ENCODE measurements at places on chromosomes 4 and X.
A peak's percentile ranks its signal among the peaks of the same experiment; 100 is the strongest.

DNA sequence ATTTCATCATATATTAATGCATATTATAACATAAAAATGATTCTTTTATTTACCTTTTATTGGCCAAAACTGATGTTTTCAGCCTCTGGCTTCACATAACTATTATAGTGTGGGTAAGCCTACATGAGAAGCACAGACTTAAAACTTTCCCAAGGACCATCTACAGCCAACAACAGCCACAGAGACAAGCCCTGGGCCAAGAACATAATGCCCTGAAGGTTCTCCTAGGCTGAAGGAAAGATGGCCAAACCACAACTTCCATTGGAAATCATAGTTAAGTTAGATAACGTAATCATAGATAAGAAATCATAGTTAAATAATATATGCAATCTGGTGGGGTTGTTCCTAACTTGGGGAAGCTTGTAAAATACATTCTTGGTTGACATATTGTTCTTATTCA is 280.0 kb upstream of the EMCN start:
- no peak for DNase-seq

GRCh38 chrX:21725496-21725895 is 32.4 kb downstream of the SMPX start:
- no peak for DNase-seq

DNA sequence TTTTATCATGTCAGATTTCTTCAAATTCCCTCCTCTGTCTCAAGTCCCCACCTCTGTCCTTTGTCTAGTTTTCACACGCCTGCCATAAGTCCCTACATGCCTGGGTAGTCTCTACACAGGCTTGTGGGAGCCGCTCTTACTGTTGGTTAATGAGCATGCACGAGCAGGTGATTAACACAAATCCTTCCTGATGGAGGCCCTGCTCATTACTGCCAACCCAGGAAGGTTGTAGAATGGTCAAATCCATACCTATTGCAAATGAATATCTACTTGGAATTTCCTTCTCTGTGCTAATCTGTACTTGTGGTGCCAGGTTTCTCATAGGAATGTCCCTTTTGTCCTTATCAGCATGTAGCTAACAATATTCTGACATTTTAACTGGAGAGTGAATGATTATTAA is 208.4 kb upstream of the HDX start:
- no peak for DNase-seq

GRCh38 chr4:182897601-182898478 is 19.3 kb downstream of the DCTD start:
- DNase-seq = no peak

GRCh38 chr4:176036585-176037205 is 28.9 kb upstream of the WDR17 start:
- DNase-seq = no peak

DNA sequence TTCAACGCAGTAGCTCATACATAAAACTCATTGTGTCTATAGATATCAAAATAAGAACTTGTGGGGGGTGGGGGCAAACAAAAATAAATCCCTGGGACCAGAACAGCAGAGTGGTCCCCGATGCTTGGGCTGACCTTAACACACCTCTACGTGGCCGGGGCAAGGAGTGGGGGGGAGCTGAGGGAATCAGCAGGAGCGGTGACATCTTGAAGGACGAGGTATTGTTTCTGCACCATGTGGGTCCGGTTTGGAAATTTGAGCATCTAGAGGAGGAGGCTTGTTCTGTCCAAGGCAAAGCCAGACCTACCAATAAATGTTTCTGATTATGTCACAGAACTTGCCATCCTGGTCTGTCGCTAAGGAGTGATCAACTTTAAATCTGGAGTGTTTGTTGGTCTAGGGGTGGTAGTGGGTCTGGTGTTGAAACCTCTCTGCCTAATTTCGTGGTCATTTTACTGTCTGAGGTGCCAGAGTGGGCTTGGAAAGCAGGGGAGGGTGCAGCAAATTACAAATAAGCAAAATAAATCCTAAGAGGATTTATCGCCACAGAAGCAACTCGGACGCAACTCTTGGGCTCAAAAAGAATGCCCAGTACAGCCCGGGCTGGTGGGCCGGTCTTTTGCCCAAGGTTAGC is 774 bp upstream of the RAPGEF2 start:
- DNase-seq = no peak

GRCh38 chr4:5524446-5525299 is 183.7 kb downstream of the EVC2 start:
- no peak for DNase-seq

DNA sequence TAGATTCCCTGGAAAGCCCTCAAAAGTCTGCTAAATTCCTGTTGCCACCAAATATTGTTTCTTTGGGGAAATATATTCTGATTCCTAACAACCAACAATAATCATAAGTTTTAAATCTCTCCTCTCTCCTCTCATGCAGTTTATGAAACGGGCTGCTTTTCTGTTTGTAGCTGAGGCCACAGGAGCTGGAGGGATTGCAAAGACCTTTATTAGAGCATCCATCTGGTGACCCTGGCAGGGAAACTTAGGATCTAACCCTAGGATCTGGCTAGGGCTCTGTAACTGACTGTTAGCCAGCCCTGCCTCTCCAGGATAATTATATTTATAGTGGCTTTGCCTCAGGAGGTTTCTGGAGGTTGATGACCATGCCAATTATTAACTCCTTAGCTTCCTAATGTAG is 56.9 kb downstream of the SMAD1 start:
- DNase-seq = no peak

DNA sequence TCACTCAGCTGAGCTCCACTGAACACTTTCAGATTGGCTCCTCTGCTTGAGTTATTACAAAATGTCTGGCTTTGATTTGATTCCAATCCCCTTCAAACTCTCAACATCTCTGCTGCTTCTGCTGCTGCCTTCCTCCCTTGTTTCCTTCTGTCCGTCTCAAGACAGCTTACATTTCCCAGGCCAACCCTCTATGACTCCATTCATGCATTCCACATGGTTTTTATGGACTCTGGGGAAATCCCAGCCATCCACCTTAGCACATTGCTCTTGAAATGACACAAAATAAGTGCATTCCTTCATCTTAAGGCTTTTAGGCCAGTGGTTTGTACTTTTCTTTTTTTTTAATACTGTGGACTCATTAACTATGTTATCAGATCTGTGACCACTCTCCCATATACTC is 68.5 kb upstream of the TMEM164 start:
- DNase-seq = no peak

DNA sequence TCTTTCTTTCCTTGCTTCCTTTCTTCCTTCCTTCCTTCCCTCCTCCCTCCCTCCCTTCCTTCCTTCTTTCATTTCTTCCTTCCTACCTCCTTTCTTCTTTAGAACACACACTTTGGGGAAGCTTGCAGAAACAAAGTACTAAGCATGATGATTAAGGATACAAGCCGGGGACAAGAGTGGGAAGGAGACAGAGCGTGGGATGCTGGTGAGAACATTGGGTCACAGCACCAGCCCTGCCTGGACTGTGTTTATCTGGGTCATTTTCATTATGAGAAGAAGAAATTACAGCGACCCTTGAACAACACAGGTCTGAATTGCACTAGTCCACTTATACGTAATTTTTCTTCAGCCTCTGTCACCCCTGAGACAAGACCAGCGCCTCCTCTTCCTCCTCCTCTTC is 169.3 kb upstream of the TBL1X start:
- no peak for DNase-seq

GRCh38 chr4:1793496-1793840 is 375 bp downstream of the FGFR3 start:
- peak; percentile 61 for DNase-seq

- no peak for DNase-seq
These were observed 18.7 kb downstream of the FAM184B start for GRCh38 chr4:17762726-17763125.

- DNase-seq = no peak
These were observed 45.5 kb downstream of the CLNK start for GRCh38 chr4:10639100-10639499.

DNA sequence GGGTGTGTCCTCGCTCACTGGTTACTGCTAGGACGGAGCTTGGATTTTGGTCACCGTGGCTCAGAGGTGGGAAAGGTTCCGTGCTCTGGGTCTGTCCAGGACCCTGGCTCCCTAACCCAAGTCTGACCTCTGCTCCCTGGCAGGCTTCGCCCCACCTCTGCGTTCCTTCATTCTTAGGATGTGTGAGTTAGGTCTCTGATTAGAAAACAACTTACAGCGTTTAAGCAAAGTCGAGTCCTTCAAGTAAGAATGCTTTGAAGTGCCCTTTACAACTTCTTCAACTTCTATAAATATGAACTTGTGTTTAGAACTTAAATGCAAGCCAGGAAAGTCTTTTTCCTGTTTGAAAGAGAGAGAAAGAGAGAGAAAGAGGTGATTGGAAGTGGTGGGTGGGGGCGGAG is 891 bp downstream of the TLR2 start:
- DNase-seq = peak; percentile 18

GRCh38 chr4:165548702-165549101 is 169.9 kb downstream of the CPE start:
- DNase-seq = no peak

GRCh38 chrX:104564921-104565703 is 887 bp upstream of the IL1RAPL2 start:
- no peak for DNase-seq

DNA sequence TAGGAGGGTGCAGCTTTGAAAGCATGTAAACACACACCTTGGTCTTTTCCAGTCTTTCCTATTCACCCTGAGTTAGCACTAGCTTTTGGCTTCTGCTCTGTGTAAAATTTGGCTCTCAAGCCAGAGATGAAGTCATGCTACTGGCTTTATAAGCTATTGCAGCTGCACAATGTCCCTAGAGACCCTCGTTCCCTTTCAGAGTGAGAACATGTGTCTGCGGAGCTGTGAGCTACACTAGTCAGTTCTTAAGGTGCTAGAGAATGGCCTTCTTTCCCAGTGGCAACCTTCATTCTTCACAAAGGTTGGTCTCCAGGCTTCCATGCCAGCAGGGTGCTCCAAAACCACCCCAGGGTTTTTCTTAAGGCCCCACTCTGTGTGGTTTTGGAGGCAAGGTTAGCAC is 199.1 kb downstream of the SPATA18 start:
- no peak for DNase-seq
